ENCODE measurements at places on chromosomes 5 and 9.

- no peak for DNase-seq
Measured at GRCh38 chr5:78492650-78493049, 132.2 kb downstream of the SCAMP1 start.

DNA sequence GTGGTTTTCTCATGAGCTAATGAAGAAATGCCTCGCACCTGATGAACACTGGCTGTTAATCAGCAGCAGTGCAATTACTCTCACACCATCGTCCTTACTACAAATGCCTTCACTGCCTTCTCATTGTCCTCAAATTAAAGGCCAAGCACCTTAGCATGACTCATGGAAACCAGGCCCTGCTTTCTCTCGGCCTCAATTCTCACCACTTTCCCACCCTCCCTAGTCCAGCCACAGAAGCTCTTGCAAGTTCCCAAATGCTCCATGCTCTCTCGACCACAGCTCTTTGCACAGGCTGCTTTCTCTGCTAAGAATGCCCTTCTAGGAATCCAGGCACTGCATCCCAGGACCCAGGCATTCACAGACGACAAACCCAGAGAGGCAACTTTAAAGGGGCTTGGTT, 94.6 kb upstream of the KLF4 start:
- no peak for DNase-seq

- no peak for DNase-seq
Measured at GRCh38 chr9:13674926-13675637, 395.6 kb upstream of the MPDZ start.

DNA sequence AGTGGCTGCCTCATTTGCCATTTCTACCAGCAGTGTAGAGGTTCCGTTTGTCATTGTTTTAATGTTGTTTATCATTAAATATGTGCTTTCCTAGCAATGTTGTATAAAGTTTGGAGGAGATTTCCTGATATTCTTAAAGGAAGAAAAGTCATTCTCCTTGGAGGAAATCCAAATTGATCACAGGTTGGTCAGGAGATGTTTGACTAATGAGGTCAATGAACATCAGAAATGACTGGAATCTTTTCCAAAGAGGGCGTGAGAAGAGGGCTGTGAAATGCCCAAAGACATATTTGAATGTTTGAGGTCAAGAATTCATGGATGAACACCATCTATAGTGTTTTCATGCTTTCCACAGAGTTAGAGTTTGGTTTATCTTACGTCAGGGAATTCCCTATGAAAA, 471.3 kb downstream of the MAT2B start:
- no peak for DNase-seq

- DNase-seq = no peak
Measured at GRCh38 chr9:99052815-99053715, 51.8 kb upstream of the TGFBR1 start.

GRCh38 chr5:396531-396961, 46.4 kb upstream of the EXOC3 start:
- no peak for DNase-seq

GRCh38 chr9:77770340-77770739, 122.2 kb upstream of the GNA14 start:
- DNase-seq = no peak

GRCh38 chr5:6633469-6634245, 417 bp downstream of the SRD5A1 start:
- no peak for DNase-seq

DNA sequence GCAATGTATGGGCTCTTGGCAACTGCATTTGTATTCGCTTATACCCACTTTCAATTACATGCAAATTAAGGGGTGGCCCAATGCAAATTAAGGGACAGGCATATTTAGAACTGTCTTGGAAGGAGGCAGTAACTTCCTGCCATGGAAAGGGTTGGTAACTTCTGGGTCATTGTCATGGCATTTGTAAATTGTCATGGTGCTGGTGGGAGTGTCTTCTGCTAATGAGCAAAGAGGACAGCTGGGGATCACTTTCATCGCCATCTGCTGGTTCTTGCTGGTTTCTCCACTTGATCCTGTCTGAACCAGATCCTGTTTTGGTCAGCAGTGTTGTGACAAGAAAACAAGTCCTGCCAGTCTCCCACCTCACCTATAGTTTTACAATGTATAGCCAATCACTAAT, 23.3 kb upstream of the UGT3A2 start:
- DNase-seq = no peak

GRCh38 chr9:3492214-3492613, 33.6 kb downstream of the RFX3 start:
- no peak for DNase-seq

- DNase-seq = no peak
Measured at GRCh38 chr5:106195679-106196474, 1474.9 kb downstream of the EFNA5 start.

DNA sequence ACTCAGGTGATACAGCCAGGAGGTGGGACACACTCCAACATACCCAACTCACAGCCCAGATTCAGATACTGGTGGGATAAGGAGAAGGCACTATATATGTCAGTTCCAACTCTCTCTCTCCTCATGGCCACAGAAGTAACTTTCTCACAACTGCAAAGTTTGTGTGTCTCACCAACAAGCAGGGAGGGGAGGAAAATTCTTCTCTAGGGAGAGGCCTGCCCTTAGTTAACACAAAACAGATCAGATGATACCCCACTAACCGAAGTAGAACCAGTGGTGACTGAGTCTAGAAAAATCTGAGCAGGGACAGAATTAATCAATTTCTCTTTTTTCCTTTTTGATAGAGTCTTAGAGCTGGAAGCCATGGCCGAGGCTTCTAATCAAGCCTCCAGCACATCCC, 133.1 kb downstream of the ADAMTS12 start:
- no peak for DNase-seq

DNA sequence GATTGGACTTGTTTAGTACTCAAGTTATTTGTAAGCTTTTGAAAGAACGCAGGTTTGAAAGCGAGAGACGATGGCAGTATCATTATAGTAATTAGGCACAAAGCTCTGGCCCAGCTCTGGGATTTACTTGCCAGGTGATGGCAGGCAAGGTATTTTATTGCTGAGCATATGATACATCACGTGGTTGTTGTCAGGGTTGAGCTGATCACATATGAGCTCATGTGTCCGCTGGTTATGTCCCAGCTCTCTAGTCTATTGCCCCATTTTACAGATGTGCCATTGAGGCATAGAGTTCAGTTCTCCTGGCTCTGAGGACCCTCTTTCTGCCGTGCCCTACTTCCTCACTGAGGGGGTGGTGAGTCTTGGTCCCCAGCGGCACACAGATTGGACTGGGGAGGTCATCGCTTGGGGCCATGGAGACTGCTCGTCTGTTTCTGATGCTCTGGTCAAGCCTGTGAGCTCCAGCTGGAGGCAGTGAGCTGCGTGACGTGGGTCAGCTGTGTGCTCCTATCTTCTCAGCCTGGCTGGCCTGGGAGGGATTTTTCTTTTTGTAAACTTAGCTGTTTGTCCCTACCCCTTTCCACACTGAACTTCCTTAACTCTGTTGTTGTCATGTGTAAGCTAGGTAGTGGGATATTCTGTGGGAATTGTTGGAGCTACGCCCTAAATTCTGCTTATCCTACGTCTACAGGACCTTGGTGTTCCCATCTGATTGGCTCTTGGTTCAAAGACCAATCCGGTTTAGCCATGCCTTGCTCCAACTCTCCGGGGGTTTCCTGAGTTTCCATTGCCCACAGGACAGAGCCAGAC, 2.2 kb downstream of the NXNL2 start:
- no peak for DNase-seq

- DNase-seq = no peak
Measured at GRCh38 chr9:14179449-14179848, 134.5 kb downstream of the NFIB start.

DNA sequence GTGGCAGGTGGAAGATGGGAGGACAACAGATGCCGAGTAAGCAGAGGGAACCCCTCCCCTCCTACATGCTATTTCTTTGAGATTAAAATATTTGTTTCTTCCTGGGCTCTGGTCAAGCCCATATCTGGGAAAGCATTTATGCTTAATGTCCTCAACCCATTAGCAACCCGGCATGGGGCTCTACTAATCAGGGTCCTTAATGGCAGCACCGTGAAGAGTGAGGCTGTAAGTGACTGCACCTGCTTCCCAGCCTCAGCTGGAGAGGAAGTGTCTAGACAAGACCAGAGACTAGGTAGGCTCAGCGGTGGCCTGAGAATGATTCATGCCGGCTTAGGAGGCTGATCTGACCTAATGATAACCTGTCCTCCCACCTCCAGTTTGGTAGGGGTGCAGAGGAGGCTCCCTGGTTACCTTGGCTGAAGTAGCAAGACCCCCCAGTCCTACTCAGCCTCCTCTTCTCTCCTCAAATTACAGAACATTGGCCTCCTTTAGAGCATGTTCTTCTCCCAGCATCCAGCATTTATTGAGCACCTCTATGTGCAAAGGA, 61.3 kb upstream of the HSPA9 start:
- no peak for DNase-seq

GRCh38 chr9:69206047-69206446, 32.0 kb downstream of the TJP2 start:
- DNase-seq = no peak

Data from T-cell (primary cell).